Islet precursor cell (in vitro differentiated cells): ENCODE measurements at places on chromosomes 2 and 18.
A peak's percentile ranks its signal among the peaks of the same experiment; 100 is the strongest.

DNA sequence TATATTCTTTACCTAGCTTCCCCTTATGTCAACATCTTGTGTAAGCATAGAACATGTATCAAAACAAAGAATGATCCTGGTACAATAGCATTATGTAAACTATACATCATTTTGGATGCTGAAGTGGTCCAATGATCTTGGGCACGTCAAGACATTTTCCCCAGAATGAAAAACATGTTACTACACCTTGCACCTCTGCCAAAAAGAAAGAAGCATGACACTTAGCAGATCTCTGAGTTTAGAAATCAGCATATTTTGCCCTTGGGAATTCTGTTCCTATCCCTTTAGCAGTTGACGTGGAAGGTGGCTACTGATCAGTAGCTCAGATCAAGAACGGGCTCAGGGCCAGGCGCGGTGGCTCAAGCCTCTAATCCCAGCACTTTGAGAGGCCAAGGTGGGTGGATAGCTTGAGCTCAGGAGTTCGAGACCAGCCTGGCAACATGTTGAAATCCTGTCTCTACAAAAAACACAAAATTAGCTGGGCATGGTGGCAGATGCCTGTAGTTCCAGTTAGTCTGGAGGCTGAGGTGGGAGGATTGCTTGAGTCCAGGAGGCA lies 1.7 kb upstream of the LCLAT1 start:
- DNase-seq: no peak

GRCh38 chr2:14936426-14936825 lies 303.9 kb downstream of the LRATD1 start:
- no peak for DNase-seq

DNA sequence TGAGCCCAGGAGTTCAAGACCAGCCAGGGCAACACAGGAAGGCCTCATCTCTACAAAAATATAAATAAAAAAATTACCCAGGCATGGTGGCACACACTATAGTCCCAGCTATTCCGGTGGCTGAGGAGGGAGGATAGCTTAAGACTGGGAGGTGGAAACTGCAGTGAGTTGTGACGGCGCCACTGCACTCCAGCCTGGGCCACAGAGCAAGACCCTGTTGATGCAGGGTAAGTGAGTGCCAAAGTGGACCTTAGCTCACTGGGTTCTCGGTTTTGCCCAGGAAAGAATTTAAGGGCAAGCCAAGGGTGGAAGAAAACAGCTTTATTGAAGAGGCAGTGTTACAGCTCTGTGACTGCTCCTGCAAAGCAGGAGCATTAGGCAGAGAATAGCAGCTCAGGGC lies 6.9 kb upstream of the ERICH2 start:
- DNase-seq: no peak

- DNase-seq: no peak
Measured at GRCh38 chr2:107093426-107093957, 207.5 kb upstream of the ST6GAL2 start.

DNA sequence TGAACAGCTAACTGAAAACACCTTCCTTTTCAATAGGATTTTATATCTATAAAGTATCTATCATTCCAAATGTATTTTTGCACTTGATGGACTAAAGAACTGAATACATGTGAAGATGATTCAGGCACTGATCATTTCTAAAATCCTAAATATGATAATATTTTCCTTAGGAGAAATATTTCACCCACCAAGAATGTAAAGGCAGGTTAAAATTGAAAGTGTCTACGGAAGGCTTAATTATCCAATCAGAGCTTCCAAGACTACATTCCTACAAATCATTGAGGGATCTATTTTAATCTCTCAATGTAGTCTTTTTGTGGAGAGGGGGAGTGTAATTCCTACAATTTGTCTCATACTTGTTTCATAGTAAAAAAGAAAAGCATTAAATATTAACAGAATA lies 3.6 kb downstream of the GALNT3 start:
- DNase-seq: no peak

DNA sequence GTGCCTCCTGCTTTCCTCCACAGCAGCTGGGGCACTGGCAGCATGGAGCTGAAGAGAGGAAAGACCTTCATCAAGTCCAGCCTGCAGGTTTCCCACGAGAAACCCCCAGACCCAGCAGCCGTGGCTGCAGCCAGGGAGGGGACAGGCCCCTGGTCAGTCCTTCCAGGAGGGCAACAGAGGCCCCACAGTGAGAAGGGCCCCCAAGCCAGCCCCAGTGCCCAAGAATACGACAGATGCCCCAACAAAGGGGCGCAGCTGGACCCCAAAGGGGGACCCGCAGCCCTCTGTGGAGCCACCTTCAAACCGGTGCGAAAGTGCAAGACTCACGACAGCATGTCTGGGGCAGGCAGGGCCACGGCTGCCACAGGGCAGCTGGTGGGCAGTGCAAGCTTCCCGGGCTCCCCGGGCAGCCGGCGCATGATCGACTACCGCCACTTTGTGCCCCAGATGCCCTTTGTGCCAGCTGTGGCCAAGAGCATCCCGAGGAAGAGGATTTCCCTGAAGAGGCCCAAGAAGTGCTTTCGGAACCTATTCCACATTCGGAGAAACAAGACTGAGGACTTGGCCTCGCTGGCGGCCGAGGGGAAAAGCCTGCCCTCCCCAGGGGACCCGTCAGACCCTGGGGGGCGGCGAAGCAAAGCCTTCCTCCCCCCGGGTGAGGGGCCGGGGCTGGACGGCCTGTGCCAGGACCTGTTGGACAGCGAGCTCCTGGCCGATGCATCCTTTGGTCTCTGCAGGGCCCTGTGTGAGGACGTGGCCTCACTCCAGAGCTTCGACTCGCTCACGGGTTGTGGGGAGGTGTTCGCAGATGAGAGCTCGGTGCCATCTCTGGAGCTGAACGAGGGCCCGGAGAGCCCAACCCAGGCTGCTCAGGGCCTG lies 6.9 kb downstream of the AMER3 start:
- no peak for DNase-seq

DNA sequence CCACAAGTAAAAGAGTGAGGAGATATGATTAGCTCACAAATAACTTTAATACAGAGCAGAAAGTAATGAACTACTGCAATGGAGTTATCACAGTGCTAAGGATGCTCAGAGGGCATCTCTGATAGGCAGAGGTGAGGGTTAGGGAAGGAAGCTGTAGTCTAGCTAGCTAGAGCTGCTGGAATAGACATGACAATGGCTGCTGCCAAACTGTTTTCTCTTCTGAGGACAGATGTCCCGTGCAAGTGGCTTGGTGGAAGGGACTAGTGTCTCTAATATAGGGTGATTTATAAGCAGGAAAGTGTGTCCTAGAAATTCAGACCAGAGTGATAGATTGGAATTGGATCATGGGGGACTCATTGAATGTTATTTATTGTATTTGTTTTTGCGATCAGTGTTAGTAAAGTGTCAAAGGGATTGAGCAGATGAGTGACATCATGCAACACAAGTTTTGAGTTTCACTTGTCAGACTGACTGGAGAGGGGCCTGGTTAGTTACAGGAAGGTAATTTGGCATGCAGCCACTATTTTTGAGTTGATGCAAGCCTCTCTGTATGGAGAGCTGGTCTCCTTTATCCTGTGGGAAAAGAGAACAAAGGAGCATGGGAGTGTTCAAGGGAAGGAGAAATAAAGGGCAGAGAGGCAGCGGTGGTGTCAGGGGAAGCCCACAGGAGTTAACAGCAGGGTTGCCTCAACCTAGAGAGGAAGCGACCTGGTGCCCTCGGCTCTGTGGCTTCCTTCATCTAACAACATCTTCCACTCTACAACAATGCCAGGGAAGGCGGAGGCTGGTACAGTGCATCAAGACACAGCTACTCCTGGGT lies 1.9 kb downstream of the CTLA4 start:
- no peak for DNase-seq

DNA sequence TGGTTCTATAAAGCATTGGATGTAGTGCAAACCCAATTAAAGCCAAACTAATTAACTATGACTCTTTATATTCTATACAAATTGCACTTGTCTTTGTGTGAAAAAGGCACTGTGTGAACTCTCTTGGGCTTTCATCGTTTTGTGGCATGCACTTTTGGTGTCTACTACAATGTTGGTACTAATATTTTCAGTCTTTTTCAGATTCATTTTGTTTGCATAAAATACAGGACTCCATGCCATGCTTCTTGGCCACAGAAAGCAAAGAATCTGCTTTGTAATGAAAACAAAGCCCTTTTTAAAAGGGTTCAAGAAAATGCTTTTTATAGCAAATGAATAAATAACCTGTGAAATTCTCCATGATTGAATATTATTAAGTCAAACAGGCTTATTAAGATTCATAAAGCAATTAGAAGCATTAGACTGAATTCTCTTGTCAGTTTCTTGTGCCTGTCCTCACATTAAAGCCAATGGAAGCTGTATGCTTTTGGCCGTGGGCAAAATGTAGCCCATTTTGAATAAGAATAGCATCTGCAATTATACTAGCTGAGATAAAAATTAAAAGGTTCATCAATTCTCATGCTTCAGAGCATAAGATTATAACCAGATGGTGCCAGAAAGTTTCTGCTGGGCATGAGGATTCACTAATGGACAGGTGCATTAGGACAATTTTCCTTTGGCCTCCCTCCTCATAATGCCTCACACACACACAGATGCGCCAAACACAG lies 1665.2 kb downstream of the SUCLG1 start:
- DNase-seq: no peak

DNA sequence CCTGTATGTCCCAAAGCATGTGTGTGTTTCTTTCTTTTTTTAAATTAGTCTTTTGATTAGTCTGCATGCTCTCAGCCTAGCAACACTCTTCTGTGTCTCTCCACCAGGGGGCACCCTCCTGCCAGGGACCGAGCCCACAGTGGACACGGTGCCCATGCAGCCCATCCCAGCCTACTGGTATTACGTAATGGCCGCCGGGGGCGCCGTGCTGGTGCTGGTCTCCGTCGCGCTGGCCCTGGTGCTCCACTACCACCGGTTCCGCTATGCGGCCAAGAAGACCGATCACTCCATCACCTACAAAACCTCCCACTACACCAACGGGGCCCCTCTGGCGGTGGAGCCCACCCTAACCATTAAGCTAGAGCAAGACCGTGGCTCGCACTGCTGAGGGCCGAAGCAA lies 93.8 kb downstream of the NRP2 start:
- DNase-seq: peak; percentile 85

- DNase-seq: peak; percentile 32
Measured at GRCh38 chr2:236815746-236816145, 246.1 kb downstream of the ACKR3 start.
